ENCODE measurements at places on chromosomes 3 and 15.

DNA sequence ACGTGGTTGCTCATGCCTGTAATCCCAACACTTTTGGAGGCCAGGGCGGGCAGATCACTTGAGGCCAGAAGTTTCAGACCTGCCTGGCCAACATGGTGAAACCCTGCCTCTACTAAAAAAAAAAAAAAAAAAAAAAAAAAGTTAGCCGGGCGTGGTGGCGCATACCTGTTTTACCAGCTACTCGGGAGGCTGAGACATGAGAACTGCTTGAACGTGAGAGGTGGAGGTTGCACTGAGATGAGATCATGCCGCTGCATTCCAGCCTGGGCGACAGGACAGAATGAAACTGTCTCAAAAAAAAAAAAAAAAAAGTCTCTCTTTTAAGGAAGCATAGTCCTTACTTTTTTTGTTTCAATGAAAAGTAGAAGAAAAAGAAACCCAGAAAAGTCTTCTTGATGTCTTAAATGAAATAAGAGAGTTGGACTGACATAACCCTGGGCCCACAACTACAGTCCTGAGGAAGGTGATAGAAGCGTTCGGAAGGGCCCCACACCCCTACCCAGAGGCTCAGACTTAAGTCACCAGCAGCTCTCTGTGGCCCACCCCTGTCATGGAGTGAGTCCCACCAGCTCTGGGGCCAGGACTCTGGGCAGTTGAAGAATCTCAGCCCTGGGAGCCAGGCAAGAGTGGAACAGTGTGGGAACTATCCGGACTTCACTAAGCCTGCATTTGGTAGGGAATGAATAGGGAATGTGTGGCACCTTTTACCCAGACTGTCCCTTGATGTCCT is 2.6 kb downstream of the NME9 start:
- DNase-seq: no peak

- no peak for DNase-seq
Observed at GRCh38 chr15:47650564-47650963, 66.7 kb upstream of the SEMA6D start.

- peak; percentile 37 for DNase-seq
Observed at GRCh38 chr15:72800833-72801481, 17.4 kb upstream of the ADPGK start.

DNA sequence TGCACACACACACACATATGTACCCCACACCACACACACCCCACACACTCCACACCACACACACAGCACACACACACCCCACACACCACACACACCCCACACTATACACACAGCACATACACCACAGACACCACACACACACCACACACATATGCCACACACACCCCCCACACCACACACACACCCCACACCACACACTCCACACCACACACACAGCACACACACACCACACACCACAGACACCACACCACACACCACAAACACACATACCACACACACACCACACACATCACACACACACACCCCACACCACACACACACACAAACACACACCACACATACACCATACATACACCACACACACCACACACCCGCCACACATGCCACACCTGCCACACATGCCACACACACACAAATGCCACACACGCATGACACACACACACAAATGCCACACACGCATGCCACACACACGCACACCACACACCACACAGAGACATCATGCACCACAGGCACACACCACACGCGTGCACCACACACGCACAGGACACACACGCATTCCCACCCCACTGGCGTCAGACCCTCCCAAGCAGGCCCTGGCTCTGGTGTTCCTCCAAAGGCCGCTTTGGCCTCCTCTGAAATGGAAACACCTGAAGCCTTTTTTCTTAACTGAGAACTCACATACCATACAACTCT is 15.7 kb downstream of the CHST13 start:
- no peak for DNase-seq

All from amniotic epithelial cell (primary cell).